Stimulated activated CD8-positive, alpha-beta memory T cell treated with anti-CD3 and anti-CD28 coated beads, Interleukin-2, amount 100 ng/mL, for 48 hours (primary cell): ENCODE measurements at places on chromosomes 3 and 15.
A peak's percentile ranks its signal among the peaks of the same experiment; 100 is the strongest.

DNA sequence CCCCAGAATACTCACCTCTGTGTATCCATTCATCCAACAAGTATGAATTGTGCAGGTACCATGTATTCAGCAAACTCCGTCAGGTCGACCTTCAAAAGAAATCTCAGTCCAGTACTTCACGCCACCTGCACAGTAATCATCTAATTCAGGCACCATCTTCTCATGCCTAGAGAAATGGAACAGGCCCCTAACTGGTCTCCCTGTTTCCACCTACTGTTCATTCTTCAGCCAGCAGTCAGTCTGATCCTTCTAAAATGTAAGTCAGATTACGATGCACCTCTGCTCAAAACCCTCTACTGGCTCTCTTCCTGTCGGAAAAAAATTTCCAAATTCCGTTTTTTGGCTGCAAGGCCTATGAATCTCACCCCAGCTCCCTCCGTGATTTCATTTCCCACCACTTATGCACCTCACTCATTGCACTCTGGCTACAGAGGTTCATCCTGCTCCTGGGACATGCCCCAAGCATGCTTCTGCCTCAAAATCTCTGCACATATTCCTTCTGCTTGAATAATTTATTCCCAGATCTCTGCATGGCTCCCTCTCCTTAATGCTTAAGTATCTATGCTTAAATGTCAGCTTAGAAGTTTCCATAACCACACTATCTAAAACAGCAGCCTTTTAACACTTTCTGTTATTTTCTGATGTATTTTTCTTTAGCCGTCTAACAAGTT lies 47.5 kb upstream of the PPP2R3A start:
- no peak for DNase-seq

DNA sequence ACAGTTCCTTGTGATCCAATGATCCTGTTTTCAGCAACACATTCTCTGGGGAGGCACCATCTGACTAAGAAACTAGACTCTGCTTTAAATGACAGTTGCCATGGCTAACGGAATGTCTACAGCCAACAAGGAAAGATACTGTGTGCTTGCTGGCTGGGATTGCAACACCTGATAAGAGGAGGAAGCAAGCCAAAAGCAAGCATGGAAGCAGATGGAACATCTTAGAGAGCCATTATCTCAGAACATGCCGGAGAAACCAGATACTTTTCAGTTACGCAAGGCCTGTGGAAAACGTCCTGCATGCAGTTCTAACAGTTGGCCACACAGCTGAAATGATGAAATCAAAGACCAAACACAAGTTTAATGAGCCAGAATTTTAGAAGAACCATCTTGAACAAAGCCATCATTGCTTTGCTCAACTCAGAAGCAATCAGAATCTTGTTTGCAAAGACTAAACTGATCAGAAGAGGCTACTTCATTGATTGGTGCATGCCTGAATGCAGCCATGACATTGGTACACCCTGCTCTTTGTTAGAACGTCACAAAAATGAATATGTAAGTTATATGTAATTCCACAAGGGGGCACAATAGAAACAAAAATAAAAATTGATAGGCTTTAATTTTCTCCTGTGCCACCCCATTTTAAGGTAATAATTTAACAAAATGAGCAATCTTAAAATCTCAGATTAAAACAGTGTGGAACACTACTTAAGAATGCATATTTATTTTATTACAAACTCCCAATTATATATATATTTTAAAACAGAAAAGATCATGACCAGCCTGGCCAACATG lies 50.8 kb downstream of the GXYLT2 start:
- no peak for DNase-seq

DNA sequence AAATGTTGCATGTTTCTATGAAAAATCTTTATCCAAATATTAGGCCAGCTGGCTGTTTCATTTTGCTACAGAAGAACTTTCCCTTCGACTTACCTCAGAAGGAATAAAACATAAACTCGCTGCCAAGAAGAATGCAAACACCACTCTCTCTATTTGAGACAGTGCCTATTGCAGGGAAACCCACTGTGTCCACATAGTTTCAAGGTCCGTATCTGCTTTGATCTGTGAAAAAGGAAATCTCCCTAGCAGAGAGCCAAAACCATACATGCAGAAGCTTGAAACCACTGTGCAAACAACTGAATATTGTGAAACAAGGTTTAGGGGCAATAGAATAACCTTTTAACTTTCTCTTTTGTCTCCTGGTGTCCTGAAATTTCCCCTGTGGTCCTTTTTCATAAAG lies 35.0 kb upstream of the CAPN7 start:
- no peak for DNase-seq

GRCh38 chr3:119240101-119240590 lies 532 bp downstream of the B4GALT4 start:
- peak; percentile 25 for DNase-seq

DNA sequence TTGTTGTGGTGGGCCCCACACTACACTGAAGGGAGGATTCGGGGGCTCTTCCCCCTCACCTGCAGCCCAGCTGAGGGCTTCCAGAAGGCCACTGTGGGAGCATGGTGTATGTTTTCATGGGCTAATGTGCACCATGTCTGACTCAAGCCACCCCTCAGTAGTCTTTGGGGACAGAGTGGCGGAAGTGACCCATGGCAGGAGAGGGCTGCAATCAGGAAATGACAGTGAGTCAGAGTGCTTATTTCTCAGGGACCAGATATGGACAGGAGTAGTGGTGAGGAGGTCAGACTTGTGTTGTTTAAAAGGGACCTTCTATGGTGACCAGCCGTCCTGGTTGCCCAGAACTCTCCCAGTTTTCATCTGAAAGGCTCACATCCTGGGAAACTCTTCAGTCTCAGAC lies 32.8 kb upstream of the SLC9A9 start:
- no peak for DNase-seq

- no peak for DNase-seq
Measured at GRCh38 chr15:65343374-65343981, 34.3 kb downstream of the IGDCC3 start.

- DNase-seq: no peak
Measured at GRCh38 chr3:9214185-9214584, 35.3 kb downstream of the SRGAP3 start.
